ENCODE measurements at places on chromosomes 7 and 10.

- no peak for DNase-seq
Observed at GRCh38 chr10:130835068-130835467, 476.5 kb downstream of the TCERG1L start.

DNA sequence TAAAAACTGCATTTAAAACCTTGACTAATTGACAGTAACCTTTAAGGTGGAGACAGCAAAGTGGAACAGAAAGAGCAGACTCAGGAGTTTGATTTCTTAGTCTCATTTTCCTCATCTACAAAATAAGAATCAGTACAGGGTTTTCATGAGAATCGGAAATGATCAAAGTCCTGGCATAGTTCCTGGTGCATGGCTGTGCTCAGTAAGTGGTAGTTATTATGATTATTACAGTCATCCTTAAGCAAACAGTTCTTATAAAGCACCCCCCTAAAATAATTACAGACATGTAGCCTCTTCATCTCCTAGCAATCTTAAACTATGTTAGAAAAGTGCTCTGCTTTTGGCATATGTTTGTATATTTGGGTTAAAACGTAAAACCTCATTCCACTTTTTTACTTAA is 18.0 kb downstream of the NEBL start:
- DNase-seq: no peak

DNA sequence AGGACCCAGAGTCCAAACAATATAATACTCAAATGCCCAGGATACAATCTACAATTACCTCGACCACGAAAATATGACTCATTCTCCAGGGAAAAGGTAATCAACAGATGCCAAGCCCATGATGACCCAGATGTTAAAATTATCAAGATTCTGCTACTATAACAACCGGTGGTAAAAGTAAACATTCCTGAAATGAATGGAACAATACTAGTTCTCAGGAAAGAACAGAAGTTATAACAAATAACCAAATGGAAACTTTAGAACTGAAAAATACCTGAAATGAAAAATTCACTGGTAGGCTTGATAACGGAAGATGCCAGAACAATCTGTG is 34.1 kb upstream of the GUSB start:
- DNase-seq: no peak

- DNase-seq: no peak
Observed at GRCh38 chr7:74365322-74366022, 76.3 kb downstream of the CLIP2 start.

GRCh38 chr7:7908622-7909145 is 59.9 kb upstream of the GLCCI1 start:
- no peak for DNase-seq

DNA sequence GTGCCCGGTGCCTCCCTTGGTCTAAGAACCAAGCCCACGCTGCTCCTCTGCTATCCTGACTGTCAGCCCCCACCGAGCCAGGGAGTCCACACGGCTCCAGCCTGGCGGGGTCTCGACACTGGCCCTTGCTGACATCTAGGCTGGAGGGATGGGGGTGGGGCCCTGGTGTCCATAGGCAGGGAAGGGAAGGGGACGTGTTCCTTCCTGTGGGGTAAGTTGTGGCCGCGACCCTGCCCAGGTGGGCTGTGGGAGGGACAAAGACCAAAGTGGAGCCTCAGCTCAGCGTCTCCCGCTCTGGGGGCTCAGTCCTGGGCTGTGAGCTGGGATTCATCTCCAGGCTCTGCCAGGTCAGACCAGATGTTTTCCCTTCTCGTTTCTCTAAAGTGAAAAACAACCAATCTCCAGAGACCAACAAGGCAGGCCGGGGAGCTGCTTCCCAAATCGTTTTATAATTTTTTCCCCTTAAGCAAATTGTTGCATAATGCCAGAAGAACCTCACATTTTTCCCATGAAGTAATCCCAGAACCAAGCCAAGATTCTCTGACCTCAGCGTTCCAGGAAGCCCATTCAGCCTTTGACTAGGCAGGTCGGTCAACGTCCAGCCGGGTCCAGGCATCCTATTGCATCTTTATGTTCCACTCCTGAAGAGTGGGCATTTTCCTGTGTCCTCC is 101.2 kb downstream of the RGS10 start:
- DNase-seq: no peak

DNA sequence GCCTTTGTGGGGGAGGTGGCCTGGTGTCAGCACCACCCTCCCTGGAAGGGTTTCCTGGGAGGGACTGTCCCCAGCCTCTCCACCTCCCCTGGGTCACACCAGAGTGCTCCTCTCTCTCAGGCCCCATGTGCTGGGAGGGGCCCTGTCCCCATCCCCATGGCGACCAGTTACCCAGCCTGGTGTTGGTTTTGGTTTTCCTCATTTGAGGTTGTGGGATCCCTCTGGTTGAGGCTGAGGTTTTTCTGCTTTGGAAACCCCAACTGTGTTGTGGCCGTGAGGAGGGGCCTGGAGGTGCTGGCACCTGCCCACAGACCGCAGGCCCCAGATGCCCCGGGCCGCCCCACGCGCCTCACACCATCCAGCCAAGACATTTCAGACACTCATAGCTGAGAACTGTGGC is 106.3 kb downstream of the GRK5 start:
- no peak for DNase-seq

DNA sequence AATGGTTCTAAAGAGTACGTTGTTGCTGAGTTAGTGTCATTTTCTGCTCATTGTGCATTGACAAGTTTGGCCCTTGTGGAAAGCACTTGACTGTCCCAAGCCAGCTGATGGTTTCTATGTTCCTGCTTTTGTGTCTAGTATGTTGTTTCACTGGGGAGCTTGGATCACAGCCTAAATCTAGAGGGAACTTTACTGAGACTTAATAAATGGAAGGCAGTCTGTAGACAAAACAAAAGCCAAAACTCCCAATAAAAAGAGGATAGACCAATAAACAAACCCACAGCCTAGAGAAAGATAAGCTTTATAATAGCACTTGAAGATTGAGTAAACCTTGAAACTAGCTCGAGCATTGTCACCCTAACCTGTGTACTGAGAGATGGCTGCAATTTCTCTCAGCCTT is 196.8 kb downstream of the ADRA2A start:
- DNase-seq: no peak

GRCh38 chr7:101410743-101411507 is 48.2 kb downstream of the COL26A1 start:
- no peak for DNase-seq
